Ureter (tissue), 1 donor: ENCODE measurements at places on chromosomes 2 and 18. TPM values are rescaled to one million over a fixed set of nuclear protein-coding genes. Genes with fewer than 3 reads are reported as not detected.

C1QL2 gene
- total RNA-seq: not detected

DSC3 gene
- total RNA-seq: 5.7 TPM

- no peak for DNase-seq
Measured at GRCh38 chr2:3222636-3223035, 155.0 kb downstream of the EIPR1 start.

DNA sequence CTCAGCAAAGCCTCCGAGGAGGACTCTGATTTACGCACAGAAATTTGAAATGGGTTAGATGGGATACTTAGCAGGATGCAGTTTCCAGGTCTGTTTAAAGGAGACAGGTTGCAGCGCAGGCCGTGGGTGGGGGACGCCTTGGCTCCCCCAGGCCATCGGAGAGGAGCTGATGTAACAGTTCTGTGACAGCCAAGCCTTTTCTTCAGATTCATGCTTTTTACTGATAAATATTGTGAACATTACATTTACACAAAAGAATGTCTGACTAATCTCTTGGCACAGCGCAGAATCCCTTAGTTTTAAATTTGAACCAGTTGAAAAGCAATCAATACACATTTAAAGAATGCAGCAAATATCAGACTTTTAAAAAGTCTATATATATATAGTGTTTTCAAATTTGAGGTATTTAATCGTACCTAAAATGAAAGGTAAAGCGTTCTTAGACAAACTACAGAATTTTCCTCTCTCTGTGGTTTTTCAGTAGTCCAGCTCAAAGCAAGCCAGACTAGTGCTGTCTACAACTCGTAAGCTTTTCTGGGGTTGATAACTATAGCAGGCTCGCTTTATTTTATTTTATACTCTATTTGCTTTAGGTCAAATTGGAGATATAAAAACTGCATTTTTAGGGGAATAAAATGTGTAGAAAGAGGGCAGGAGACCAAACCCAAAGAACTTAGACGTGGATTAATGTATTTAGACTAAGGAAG lies 221.9 kb downstream of the PIEZO2 start:
- DNase-seq: no peak

DNA sequence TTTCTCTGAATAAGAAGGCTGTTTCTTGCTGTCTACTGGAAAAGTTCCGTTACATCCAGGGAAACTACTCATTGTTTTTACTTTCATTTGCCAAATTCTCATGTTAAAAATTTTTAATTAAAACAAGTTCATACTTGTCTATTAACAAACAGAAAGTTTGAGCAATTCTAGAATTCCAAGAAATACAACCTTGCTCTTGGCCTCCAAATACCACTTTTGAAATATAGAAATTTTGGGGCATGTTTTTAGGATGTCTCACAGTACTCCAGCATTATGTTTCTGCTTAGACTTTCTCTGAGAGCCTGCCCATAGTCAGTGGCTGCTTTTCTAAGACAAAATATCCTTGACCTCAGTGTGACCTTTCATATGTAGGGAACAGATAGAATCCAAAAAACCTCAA lies 228.7 kb upstream of the RND3 start:
- DNase-seq: no peak

GRCh38 chr2:5690286-5690685 lies 1.9 kb upstream of the SOX11 start:
- DNase-seq: no peak

TMEM37 gene
- 2.2 TPM for total RNA-seq

TBR1 gene
- total RNA-seq: not detected

ADCY3 gene
- 82.5 TPM for total RNA-seq

GRCh38 chr18:62033756-62034155 lies 140.9 kb upstream of the RNF152 start:
- no peak for DNase-seq

ALPP gene
- total RNA-seq: not detected
